Stimulated activated CD4-positive, alpha-beta T cell treated with anti-CD3 and anti-CD28 coated beads, Interleukin-15, amount 100 ng/mL, for 48 hours (primary cell): ENCODE measurements at places on chromosomes 3 and 15.

DNA sequence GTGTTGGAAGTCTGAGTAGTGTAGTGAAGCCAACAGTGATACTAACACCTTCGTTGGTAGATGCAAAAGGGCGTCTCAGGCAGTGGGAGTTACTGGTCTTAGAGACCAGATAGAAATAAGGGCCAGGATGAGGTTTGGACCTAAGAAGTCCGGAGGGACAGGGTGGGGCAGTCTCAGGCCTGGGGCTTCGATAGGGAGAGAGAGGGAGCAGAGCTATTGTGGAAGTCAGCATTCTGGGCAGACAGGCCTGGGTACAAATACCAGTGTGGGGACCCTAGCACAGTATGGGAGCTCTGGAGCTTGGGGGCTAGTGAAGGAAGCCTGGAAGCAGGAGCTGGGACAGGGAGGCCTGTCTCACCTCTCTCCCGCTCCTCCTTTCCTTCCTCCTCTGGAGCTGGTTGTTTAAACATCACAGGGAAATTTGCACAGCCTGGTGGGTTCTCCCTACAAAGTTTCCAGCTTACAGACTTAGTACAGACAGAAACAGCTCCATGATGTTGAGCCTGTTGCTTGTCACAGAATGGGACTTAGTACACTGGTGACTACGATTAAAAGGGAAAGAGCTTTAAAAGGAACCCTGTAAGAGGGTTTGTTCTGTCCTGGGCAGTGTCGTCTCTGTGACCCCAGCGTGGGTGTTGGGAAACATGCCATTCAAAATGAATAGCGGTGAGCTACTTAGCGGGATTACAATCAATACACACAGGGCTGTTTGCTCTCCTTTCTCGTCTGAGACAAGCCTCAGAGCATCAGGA is 76.4 kb upstream of the TNFAIP8L3 start:
- DNase-seq, result no peak

GRCh38 chr15:84817466-84818081 is 418 bp downstream of the ALPK3 start:
- no peak for DNase-seq

DNA sequence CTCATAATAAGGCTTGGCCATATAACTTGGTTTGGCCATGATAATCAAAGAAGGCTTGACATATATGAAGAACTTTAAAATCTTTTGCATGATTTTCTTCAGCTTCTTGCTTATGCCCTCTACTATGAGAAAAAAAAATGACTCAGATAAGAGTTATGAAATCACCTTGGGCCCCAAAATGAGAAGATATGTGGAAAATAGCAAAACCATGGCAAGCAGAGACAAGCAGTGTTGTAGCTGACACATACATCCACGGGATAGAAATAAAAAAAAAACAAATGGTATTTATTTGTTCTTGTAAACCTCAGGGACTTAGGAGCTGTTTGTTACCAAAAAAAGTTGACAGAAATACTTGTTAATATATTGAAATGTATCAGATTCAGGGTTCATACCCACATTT is 614.8 kb upstream of the BCHE start:
- no peak for DNase-seq

- no peak for DNase-seq
Measured at GRCh38 chr3:141083836-141084649, 32.9 kb downstream of the SPSB4 start.

- DNase-seq, result no peak
Measured at GRCh38 chr3:127438951-127439350, 151.1 kb upstream of the PRR20G start.

DNA sequence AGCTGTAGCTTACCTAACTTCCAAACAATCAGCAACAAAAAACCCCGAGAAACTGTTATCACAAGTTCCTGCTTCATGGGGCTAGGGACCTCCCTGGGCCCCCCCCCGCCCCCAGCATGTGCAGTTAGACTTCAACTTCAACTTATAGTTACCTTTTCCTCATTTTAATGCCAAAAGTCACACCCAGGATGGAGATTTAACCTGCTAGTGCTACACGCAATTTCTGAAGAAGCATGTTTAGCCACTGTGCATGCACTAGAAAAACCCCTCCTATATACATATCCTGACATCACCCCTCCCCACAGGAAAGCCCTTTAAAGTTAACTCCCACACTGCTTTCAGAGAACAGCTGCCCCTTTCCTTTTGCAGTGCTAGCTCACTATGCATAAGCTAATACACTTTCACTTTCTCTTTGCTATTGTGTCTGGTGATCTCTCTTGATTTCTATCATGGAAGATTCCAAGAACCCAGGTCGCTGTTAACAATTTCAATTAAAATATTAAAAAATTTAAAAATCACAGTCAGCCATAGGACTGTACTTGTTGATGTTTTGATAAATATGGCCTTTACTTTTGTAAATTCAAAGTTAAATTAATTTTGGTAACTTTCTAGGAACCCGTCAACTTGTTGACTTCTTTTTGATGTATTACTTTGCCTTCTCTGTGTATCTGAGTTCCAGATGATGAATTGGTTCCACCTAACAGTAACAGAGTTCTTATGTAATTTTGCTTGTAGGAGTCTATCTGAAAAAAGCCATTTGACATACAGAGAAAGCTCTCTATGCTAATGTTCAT is 75.2 kb upstream of the ACAD9 start:
- DNase-seq, result peak; percentile 50

DNA sequence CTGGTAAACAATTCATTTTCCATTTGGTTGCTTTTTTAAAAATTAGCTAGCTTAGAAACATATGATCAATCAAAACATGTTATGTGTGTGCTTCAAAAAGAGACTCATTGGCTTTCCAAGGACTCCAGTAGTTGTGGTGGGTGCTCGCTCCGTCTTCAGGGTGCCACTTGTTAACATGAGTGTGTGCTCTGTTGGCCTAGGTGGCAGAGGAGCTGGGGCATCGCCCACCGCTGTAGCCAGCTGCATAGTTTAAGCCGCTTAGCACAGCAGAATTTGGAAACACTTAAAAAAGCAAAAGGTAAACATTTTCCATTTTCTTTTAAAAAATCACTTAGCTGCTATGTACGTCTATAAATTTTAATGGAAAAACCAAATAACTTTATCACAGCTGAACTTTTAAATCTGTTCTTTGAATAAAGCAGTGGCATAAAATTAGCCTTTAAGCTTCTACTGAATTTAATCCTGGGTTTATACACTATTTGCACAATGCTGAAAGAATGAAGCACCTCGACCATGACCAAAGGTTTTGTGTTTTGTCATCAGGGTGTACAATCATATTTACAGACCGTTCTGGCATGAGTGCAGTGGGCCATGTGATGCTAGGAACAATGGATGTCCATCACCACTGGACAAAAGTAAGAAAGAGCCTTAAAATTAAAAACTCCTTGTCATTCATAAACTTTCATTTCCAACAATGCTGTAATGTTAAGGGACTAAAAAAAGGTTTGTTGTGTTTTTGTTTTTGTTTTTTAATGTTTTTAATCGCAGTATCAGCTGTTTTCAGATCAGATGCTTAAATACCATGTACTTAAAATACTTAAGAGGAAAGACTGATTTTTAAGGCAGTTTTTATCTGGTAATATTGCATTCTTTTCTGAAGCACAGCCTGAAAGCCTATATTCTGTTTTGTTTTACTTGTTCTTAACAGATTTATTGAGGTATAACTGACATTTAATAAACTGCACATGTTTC is 57.9 kb downstream of the TCAIM start:
- DNase-seq, result no peak

GRCh38 chr3:185153171-185153771 is 411 bp upstream of the C3orf70 start:
- no peak for DNase-seq
